ENCODE measurements at places on chromosomes 12 and 14. TPM values are rescaled to one million over a fixed set of nuclear protein-coding genes. Genes with fewer than 3 reads are reported as not detected.

The LTBR gene
- 74.2 TPM for polyA plus RNA-seq

GRCh38 chr12:43009846-43010240 is 420.3 kb upstream of the PRICKLE1 start:
- H3K4me1 ChIP-seq: no peaks in the 10 kb centered on the region
- H3K4me3 ChIP-seq: no peak overlapping the region
- H3K27ac ChIP-seq: no peak overlapping the region
- no peaks in the 10 kb centered on the region for H3K36me3 ChIP-seq

- no peaks in the 10 kb centered on the region for H3K36me3 ChIP-seq
- H3K27me3 ChIP-seq: no peaks in the 10 kb centered on the region
- no peak overlapping the region for H3K4me3 ChIP-seq
Measured at GRCh38 chr12:2284321-2284813, 231.6 kb downstream of the CACNA1C start.

The NPFF gene
- not detected for polyA plus RNA-seq

GRCh38 chr14:77055306-77055705 is 26.8 kb upstream of the IRF2BPL start:
- no peaks in the 10 kb centered on the region for H3K4me1 ChIP-seq
- no peaks in the 10 kb centered on the region for H3K36me3 ChIP-seq
- no peak for DNase-seq
- no peaks in the 10 kb centered on the region for H3K27me3 ChIP-seq
- H3K27ac ChIP-seq: no peak overlapping the region
- H3K4me3 ChIP-seq: no peak overlapping the region
